CD4-positive, alpha-beta T cell treated with Interleukin-1 beta for 1 hour (primary cell): ENCODE measurements at places on chromosomes 12 and 14.

DNA sequence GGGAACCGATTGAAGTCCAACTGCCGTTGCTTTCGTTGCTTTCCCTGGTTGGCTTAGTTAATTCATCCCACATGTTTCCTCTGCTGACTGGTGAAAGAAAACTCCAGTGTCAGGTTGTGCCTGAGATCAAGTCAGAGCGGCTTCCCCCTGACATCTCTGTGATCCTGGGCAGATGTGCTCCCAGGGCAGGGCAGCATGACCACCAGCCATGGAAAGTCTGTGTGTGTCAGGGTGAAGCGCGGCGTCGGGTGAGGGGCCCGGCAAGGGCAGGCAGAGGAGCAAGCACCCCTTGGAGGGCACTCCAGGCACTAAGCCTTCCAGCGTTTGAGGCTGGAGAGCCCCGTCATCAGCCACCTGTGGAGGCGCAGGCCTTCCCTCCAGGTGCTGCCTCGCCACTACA, 54.5 kb upstream of the IGF1 start:
- no peak for DNase-seq

DNA sequence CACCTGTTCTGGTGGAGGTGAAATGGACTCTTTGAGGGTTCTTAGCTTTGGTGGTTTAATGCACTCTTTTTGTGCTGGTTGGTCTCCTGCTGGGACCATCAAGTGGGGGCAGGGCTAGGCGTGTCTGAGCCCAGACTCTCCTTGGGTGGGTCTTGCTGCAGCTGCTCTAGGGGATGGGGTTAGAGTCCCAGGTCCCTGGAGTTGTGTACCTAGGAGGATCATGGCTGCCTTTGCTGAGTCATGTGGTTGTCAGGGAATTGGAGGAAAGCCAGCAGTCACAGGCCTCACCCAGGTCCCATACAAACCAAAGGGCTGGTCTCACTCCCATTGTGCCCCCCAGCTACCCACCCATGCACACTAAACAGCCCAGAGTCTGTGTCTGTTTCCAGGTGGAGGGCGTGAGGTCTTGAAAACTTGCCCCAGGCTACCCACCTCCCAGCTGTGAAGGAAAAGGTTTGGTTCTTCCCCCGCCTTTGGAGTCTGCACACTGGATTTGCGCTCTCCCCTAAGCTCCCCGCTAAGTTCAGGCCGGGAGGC, 387.7 kb downstream of the TMTC2 start:
- DNase-seq = no peak

DNA sequence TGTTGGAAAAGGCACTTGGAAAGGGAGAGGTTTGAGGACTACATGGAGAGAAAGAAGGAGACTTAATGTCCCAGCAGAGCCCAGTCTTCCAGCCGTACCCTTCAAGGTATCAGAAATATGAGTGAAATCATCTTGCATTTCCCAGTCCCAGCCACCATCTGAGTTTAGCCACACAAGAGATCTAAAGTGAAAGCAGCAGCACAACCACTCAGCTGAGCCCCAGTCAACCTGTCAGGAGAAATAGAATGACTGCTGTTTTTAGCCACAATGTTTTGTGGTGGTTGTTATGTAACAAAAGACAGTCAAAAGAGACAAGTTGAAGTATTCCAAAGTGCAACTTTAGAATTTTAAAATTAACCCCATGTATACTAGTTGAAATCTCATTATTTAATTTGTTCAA, 28.0 kb downstream of the DERA start:
- no peak for DNase-seq

- DNase-seq = no peak
Measured at GRCh38 chr14:57391517-57392195, 1.3 kb downstream of the NAA30 start.

DNA sequence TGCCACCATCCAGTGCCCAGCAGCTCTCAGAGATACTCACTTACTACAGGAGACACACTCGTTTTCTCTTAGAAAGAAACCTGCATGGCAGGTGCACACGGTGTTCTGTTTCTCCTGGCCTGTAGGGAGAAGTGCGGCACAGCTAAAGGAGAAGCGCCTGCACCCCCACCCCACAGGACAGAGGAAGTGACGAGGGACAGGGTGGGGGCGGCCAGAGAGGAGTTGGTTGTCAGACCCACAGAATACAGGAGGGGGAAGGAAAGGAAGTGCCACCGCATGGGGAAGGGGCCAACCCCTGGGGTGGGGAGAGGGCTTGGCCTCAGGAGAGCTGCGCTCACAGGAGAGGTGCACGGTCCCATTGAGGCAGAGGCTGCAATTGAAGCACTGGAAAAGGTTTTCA, 8.8 kb downstream of the TNFRSF1A start:
- peak; percentile 52 for DNase-seq

GRCh38 chr14:65604535-65604934, 192.0 kb downstream of the FUT8 start:
- no peak for DNase-seq

GRCh38 chr12:23204933-23205778, 580.2 kb downstream of the ETNK1 start:
- DNase-seq = peak; percentile 55

DNA sequence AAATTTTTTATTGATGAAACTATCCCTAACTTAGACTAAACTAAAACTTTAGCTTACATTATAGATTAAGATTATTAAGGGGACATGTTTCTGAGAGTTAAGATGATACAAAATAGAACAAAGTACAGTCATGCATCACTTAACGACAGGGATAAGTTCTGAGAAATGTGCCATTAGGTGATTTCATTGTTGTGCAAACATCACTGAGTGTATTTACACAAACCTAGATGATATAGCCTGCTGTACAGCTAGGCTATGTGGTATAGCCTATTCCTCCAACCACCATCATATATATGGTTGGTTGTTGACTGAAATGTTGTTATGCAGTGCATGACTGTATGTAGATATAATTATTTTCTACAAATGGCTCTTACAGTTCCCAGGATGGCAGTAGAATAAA, 46.5 kb downstream of the ATP6V1D start:
- DNase-seq = no peak

- no peak for DNase-seq
Measured at GRCh38 chr14:51228890-51229289, 11.2 kb upstream of the TMX1 start.

DNA sequence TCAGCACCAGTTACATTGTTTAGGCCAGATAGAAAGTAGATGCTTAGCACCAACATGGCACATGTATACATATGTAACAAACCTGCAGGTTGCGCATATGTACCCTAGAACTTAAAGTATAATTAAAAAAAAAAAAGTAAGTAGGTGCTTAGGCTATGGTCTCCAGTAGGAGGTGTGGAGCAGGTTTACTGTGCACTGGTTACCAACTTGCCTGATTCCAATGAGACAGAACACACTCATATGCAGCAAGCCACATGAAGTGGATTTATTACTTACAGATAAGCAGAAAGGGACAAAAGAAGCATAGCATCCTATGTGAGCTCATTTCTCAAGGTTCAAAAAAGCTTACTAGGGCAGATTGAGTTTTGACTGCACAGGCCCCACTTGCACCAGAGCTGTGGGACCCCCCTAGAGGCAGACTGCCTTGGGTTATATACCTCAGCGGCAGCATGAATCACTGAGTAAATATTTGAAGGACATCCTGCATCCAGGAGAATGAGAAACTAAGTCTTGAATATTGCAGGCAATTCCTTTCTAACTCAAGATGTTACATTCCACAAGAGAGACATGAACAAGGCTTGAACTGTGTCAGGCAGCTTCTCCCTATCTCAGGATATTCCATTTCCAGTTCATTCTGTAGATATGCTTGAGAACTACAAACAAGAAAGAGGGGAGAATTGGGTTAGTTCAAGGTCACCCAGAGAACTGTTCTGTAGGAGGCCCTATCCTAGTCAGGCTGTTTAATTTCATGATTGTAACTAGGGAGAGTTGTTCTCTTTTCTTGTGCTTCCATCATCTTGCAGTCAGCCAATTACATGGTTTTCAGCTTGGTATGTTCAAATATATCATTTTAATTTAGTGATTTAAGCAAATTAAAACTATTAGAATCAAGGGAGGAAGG, 30.1 kb downstream of the LRFN5 start:
- no peak for DNase-seq

DNA sequence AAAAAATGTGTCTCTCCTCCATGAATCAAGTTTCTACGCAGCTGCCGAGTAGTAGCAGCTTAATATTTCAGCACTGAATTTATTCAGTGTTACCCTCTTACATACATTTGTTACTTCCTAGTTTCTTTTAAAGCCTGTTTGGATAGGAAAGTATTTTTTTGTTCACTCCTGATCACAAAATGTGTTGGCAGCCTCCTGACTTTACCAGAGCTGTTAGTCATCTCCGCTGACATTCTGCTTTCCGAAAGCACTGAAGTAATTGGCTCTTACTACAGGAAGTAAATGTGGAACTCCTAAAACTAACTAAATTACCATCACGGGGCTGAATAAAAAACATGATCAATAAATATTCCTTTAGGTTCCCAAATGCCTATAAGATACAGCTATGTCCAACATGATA, 225.5 kb downstream of the EPS8 start:
- peak; percentile 39 for DNase-seq

DNA sequence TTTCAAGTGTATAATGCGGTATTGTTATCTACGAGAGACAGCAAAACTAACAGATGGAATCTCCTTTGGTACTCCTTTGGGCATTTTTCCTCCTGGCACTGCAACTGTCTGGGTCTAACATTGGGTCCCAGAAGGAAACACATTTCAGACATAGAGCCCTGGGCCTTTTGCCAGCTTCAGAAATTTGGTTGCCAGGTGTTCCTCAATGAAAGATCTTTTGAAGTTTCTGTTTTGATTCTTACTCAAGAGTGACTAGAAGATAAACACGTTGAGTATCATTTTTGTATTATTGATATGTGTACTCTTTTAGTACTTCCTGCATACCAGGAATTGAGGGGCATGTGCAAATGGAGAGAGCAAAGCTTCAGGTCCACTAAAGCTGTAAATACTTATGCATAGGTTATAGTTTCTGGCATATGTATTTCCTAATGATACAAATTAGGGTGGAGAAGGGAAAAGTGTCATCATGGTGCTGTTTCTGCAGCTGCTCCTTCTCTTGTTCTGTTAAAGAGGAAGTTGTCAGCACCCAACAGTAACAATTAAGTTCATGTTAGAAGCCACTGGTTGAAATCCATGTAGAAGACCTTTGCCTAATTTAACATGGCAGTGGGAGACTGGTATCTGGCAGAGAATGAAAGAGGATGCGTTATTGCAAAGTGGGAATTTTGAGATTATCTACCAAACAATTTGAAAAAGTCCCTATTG, 53.5 kb downstream of the SLC38A6 start:
- DNase-seq = no peak

DNA sequence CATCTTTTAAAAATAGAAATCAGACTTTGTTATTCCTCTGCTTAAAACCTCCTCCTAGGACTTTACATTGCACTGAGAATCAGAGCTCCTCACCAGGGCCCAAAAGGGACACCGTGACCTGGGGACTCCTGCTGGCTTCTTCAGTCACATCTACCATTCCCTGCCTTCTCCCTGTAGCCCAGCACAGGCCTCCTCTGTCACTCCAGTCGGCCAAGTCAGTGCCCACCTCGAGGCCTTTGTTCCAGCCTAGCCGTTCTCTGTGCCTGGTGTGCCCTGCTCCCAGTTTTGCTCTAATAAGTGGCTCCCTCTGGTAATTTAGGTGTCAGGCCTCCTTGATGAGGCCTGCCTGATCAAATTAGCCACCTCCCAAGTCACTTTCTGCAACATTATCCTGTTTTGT, 27.4 kb downstream of the CRADD start:
- no peak for DNase-seq

- DNase-seq = no peak
Measured at GRCh38 chr12:17588968-17589367, 501.0 kb downstream of the RERGL start.

- DNase-seq = no peak
Measured at GRCh38 chr12:94561943-94562411, 88.4 kb downstream of the TMCC3 start.

DNA sequence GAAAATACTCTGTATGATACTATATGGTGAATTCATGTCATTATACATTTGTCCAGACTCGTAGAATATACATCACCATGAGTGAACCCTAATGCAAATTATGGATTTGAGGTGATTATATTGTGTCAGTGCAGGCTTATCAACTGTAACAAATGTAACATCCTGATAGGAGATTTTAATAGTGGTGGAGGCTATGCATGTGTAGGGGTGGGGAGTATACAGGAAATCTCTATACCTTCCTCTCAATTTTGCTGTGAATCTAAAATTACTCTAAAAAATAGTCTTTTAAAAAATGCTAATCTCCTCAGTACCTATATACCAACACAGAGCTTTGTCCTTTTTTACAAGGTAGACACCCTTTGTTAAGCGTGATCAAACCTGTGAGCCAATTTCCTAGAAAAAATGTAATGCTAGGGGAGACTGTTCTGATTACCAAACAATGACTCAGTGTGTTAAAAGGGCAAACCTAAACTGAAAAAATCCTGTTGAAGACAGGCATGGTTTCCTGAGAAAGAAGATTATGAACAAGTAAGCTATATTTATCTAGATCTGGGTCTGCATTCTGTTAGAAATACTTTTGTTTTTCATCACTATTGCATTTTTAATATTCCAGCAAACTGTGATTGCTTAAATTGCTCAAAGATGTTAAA, 170.9 kb downstream of the DUSP6 start:
- DNase-seq = no peak

DNA sequence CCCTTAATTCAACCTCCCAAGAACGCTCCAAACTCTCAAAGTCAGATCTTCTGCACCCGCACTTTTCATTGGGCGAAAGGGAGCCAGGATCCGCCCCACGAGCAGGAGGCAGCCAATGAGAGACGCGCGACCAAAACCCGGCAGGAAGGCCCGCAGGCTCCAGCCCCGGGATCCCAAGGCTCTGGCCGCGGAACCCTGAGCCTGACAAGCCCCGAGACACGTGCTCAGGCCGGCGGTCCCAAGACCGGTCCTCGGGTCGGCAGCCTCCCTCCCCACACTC, 438 bp downstream of the DDX54 start:
- DNase-seq = peak; percentile 90

DNA sequence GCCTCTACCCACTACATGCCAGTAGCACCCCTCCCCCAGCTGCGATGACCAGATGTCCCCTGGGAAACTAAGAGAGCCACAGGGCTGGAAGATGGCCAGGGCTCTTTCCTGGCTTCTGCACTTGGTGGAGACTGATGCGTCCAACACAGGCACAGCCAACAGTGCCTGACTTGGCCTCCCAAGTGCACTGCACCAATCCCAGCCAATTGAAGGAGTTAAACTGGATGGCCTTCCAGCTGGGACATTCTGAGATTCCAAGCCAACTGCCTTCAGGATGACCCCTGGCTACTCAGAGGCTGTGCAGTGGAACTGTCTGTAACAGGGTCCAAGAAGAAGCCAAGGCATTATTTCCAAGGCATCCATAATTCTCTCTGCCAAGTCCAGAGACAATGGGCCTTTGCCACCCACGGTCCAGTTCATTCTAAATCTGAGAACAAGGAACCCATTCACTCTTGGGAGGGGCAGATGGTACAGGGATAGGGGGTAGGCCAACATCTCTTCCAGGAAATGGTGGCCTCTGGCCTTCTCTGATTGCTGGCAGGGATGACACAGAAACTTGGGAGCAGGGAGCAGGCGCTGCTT, 35.2 kb downstream of the PRIMA1 start:
- no peak for DNase-seq
